Gastrocnemius medialis (tissue), 4 donors: ENCODE measurements at places on chromosomes 11 and 22. TPM values are rescaled to one million over a fixed set of nuclear protein-coding genes. Genes with fewer than 3 reads are reported as not detected.

Gene OR52D1
- total RNA-seq: not detected

Gene OR51E1
- 0.12 TPM for total RNA-seq

Gene CCDC87
- 0.13 TPM for total RNA-seq

Gene HTR3B
- not detected for total RNA-seq

Gene DBX1
- total RNA-seq: not detected

Gene LYVE1
- total RNA-seq: 21.8 TPM

DNA sequence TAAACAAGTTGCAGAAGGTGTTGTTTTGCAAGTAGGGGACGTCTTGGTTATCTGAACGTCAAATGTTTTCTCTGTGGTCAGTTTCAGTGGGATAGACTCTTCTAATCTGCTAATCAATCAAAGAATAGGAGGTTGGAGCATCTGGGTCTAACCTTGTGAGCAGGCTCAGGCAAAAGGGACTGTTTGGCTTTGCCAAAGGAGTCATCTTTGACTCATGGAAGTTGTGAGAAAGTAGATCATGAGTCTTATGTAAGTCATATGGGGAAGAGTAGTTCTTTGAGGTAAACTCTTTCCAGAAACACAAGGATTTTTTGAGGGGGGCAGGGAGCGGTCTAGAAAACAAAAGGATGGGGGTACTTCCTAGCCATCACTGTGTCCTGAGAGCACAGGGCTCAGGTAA, 27.1 kb upstream of the TOP3B start:
- H3K36me3 ChIP-seq: no peaks in the 10 kb centered on the region
- no peak overlapping the region for H3K27ac ChIP-seq
- DNase-seq: no peak

GRCh38 chr11:10385696-10386095, 69.4 kb upstream of the AMPD3 start:
- H3K36me3 ChIP-seq: no peaks in the 10 kb centered on the region
- no peak overlapping the region for H3K4me3 ChIP-seq
- H3K4me1 ChIP-seq: peaks cover 28% of the 10 kb centered on the region
- DNase-seq: peak; percentile 90
- H3K27me3 ChIP-seq: no peaks in the 10 kb centered on the region
- peak overlapping the region; percentile 67 for H3K27ac ChIP-seq

GRCh38 chr11:130732476-130732875, 183.8 kb downstream of the SNX19 start:
- H3K4me3 ChIP-seq: no peak overlapping the region
- H3K36me3 ChIP-seq: no peaks in the 10 kb centered on the region
- no peak for DNase-seq
- H3K27ac ChIP-seq: no peak overlapping the region

DNA sequence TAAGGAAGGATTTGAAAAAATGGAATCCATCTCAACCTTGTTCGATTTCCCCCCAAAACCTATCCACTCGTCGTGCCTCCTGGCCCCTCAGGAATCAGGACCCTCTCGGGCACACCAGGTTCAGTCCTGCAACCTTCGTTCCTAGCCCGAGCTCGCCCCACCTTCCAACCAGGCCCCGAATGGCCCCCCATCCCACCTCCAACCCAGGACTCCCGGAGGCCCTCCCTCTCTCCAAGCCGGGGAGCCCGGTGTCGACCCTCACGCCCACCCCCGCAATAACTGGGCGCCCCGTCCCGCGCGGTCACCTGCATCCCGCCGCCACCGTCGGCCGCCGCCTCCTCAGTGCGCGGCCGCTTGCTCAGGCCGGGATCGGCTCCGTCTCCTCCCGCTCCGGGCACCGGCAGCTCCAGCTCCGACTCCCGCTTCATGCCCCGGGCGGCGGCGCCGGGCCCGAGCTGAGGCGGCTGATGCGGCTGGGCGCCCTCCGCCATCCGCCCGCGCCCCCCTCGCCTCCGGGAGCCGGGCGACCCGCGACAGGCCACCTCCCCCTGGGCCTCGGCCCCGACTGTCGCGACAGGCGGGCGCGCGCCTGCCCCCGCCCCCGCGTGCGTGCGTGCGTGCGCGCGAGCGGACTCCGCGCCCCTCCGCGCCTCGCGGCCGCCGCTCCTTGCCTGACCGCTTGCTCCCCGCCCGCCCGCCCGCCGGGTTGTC, 534 bp downstream of the RBFOX2 start:
- peaks cover 13% of the 10 kb centered on the region for H3K4me1 ChIP-seq
- no peak for DNase-seq
- peaks cover 3% of the 10 kb centered on the region for H3K36me3 ChIP-seq
- no peaks in the 10 kb centered on the region for H3K27me3 ChIP-seq
- H3K4me3 ChIP-seq: peak overlapping the region; percentile 80
- H3K27ac ChIP-seq: peak overlapping the region; percentile 89

DNA sequence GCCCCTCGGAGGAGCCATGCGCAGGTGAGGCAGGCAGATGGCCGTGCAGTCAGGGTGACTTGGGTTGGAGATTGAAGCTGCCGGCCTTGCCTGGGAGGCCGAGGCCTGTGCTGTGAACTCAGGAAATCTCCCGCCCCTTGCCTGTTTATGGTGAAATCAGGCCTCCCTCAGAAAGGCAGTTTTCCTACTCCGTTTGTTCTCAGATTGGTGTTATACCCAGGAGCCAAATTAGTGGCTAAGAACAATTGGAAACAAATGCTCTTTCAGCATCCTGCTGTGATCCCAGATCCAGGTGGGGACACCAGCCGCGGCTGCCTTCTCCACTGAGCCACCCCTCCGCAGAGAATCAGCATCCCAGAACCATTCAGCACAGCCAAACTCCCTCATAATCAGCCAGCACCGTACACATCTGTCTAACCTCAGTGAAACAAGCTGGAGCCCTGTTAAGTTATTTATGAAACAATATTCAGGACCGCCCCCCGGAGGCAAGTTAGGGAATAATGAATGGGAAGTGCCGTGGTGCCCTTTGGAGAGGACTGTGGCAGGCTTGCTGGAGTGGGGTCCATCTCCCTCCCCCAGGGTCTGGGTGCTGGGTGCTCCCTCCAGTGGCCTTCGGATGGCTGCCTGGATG, 60.0 kb downstream of the PKNOX2 start:
- DNase-seq: no peak
- no peaks in the 10 kb centered on the region for H3K36me3 ChIP-seq
- peaks cover 40% of the 10 kb centered on the region for H3K4me1 ChIP-seq
- no peaks in the 10 kb centered on the region for H3K27me3 ChIP-seq
- peak overlapping the region; percentile 66 for H3K27ac ChIP-seq

DNA sequence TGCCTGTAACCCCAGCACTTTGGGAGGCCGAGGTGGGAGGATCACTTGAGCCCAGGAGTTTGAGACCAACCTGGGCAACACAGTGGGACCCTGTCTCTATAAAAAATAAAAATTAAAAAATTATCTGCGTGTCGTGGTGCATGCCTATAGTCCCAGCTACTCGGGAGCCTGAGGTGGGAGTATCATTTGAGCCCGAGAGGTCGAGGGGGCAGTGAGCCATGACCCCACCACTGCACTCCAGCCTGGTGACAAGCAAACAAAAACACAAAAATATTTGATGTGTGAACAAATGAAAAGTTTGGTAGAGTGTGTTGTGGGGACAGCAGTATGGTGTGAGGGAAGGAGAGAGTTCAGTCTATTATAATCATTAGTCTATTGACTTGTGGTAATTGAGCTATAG, 90.8 kb upstream of the PARVA start:
- no peaks in the 10 kb centered on the region for H3K27me3 ChIP-seq
- no peak for DNase-seq

DNA sequence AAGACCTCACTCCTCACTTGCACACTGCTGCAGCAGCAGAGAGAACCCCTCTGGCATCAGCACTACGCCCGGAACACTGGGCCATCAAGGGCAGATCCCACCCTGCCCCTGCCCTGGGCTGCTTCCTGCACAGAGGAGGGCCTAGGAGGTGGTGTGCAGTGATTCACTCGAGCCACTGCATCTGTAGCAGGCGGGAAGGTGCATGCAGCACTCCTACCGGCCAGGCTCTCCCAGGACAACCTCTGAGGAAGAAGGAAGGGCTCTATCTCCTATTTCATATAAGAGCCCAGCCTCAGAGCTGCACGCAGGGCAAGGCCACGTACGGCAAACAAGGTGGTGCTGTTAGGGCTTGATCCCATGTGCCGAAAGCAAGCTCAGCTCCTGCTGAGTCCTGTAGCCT, 14.2 kb downstream of the RANGAP1 start:
- H3K27ac ChIP-seq: no peak overlapping the region
- no peaks in the 10 kb centered on the region for H3K27me3 ChIP-seq
- DNase-seq: no peak

DNA sequence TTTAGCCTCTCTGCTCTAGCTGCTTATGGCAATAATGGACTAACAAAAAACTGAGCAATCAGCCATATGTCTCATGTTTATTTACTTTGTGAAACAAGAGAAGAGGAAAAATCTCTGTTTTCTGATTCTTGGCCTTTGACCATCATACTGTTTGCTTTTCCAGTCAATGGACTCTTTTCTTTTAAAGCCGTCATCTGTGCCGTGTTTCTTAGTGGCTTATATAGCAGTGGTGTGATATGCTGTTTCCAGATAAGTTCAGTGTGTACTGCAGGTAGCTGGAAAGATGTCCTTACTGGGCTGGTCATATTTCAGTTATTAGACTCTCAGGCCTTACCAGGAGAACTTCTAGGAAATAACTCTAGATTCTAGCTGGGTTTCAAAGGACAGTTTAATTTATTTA, 33.6 kb upstream of the TECTA start:
- no peak overlapping the region for H3K4me3 ChIP-seq
- H3K36me3 ChIP-seq: peaks cover 6% of the 10 kb centered on the region
- H3K4me1 ChIP-seq: no peaks in the 10 kb centered on the region
- H3K27me3 ChIP-seq: no peaks in the 10 kb centered on the region
- no peak overlapping the region for H3K27ac ChIP-seq

DNA sequence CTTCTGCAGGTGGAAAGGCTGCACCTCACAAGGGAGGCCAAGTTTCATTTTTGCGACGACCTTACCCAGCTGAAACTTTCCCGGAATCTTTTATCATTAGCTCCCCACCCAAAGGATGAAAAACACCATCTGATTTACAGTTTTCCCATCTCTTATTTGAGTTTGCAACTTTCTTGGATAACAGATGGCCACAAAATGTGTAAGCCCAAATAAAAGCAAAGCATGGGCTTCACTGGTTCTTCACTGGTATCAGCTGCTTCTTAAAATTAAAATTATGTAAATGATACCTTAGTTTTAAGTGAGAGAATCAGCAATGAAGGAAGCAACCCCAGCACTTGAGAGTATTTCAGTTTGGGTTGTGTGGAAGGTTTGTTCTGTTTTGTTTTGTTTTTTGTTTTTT, 55.8 kb downstream of the PARVA start:
- no peak for DNase-seq
- peak overlapping the region; percentile 66 for H3K27ac ChIP-seq
- H3K4me1 ChIP-seq: peaks cover 50% of the 10 kb centered on the region
- no peaks in the 10 kb centered on the region for H3K36me3 ChIP-seq
- H3K27me3 ChIP-seq: no peaks in the 10 kb centered on the region
- no peak overlapping the region for H3K4me3 ChIP-seq

- H3K36me3 ChIP-seq: no peaks in the 10 kb centered on the region
- no peaks in the 10 kb centered on the region for H3K27me3 ChIP-seq
- no peak for DNase-seq
- no peak overlapping the region for H3K4me3 ChIP-seq
Observed at GRCh38 chr11:58562375-58562800, 13.3 kb downstream of the LPXN start.

- no peaks in the 10 kb centered on the region for H3K36me3 ChIP-seq
- H3K27me3 ChIP-seq: no peaks in the 10 kb centered on the region
- H3K27ac ChIP-seq: no peak overlapping the region
- peaks cover 10% of the 10 kb centered on the region for H3K4me1 ChIP-seq
- DNase-seq: no peak
- no peak overlapping the region for H3K4me3 ChIP-seq
Observed at GRCh38 chr22:28943501-28943879, 60.1 kb downstream of the ZNRF3 start.

- no peaks in the 10 kb centered on the region for H3K4me1 ChIP-seq
- H3K4me3 ChIP-seq: no peak overlapping the region
- H3K36me3 ChIP-seq: no peaks in the 10 kb centered on the region
- no peaks in the 10 kb centered on the region for H3K27me3 ChIP-seq
- no peak overlapping the region for H3K27ac ChIP-seq
Observed at GRCh38 chr11:33475993-33476392, 218.8 kb downstream of the HIPK3 start.

- H3K27ac ChIP-seq: no peak overlapping the region
- H3K4me1 ChIP-seq: no peaks in the 10 kb centered on the region
- no peaks in the 10 kb centered on the region for H3K36me3 ChIP-seq
- no peak overlapping the region for H3K4me3 ChIP-seq
- H3K27me3 ChIP-seq: no peaks in the 10 kb centered on the region
- DNase-seq: no peak
Observed at GRCh38 chr22:20634560-20635226, 127.3 kb downstream of the MED15 start.
